ENCODE measurements at places on chromosomes 11 and 22.

GRCh38 chr11:101661559-101661958, 77.8 kb upstream of the TRPC6 start:
- no peak for DNase-seq

DNA sequence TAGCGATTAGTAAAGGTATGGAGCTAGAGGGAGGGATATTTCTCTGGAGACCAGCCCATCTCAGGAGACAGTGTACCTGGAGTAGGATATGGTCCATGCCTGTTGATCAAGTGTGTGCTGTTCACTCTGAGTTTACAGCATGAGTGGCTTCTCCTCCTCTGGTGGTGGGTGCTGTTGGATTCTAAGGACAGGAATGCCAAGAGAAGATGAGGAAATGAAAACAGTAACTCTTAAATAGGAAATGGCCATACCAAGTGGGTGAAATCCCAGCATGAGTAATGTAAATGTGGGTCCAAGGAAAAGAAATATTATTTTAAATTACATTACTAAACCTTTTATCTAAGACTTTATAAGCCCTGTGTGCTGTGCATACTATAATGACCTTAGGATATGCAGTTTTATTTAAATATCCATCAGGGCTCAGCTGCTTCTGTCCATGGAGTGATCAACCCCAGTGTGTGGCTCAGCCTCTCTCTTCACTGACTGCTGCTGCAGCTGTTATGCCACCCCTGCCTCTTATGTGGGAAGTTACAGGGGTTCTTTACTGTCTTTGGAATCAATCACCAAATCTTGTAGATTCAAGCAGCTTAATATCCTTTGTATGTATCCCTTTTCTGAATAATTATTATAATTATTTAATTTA, 54.3 kb downstream of the FAT3 start:
- DNase-seq, result no peak

- DNase-seq, result no peak
Measured at GRCh38 chr22:25567251-25567675, 2.8 kb downstream of the GRK3 start.

DNA sequence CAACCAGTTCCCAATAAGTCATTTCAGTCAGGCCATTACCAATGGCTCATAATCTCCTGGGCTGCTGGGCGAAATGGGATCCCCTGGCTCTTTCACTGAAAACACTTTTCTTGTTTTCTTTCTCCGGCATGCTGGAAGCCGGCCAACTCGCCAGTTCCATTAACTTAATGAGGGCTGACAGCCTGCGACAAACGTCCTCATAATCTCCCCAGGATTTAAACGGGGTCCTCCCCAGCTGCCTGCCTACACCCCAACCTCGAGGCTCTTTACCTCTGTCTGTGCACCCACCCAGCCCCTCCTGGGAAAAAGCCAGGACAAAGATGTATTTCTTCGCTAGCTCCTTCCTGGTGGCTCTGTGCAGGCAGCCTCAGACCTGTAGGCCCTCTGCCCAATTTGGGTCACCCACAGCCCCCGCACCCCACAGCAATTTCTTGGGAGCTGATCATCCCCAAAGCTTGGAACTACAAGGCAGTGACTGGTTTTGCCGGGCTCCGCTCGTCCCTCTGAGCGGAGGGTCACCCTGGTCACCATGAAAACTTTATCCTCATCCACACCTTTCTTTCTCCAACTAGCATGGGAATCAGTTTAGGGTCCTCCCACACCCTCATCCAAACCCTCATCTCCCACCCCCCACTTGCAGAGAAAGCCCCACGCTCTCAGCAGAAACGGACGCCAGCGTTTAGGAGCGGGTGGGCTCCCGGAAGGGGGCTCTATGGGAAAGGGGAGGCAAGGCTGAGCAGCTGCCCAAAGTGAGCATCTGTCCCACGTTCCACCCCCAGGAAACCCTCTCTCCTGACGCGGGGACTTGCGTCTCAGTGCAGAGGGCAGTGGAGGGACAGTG, 51.1 kb upstream of the KCNQ1OT1 start:
- DNase-seq, result no peak

DNA sequence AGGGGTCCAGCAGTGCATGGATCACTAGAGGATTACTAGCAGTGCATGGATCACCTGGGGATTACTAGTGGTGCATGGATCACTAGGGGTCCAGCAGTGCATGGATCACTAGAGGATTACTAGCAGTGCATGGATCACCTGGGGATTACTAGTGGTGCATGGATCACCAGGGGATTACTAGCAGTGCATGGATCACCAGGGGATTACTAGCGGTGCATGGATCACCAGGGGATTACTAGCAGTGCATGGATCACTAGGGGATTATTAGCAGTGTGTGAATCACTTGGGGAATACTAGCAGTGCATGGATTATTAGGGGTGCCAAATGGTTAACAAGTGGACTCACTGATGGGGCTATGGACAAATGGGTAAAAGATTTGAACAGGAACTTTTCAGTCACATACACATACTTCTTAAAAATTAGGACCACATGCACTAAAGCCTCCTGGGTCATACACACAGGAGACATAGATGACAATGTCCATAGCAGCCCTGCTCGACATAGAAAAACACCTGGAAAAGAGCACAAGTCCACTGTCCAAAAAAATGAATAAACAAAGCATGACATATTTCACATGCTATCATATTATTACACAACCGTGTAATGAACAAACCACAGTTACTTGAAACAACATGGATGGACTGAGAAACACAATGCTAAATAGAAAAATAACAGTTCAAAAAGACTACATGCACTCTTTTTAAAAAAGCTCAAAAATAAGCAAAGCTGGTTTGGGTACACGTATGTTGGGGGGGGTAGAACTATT, 109.8 kb downstream of the CD44 start:
- no peak for DNase-seq

DNA sequence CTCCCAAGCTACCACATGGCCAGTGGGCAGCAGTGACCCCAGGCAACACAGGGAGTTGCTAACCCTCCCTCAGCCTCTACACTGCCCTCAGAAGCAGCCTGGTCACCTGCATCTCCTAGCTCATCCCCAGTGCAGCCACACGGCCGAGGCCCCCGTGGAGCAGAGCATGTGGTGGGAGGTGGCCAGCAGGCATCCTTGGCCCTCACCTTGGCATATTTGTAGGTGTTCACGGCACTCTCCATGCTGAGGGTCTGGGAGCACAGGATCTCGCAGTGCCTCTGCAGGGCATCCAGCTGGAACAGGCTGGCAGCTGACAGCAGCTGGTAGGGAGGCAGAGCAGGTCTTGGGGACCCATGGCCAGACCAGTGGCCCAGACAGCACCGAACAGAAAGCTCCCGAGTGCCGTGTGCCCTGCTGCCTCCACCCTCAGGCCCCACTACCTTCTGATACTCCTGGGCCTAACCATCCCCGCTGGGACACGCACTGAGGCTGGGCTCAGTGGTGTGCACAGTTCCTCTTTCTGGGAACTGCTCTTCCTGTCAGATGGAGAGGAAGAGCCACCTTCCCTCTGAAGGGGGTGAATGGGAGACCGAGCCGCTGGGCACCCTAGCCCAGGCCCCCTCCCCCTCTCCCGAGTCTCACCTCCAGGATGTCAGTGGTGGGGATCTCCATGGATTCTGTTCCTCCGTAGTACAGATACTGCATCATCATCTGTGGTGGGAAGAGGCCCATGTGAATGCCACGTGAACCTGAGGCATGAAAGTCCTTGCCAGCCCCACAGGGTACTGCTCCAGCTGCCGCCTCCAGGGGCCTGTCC, 48.8 kb downstream of the NAT10 start:
- DNase-seq, result no peak

DNA sequence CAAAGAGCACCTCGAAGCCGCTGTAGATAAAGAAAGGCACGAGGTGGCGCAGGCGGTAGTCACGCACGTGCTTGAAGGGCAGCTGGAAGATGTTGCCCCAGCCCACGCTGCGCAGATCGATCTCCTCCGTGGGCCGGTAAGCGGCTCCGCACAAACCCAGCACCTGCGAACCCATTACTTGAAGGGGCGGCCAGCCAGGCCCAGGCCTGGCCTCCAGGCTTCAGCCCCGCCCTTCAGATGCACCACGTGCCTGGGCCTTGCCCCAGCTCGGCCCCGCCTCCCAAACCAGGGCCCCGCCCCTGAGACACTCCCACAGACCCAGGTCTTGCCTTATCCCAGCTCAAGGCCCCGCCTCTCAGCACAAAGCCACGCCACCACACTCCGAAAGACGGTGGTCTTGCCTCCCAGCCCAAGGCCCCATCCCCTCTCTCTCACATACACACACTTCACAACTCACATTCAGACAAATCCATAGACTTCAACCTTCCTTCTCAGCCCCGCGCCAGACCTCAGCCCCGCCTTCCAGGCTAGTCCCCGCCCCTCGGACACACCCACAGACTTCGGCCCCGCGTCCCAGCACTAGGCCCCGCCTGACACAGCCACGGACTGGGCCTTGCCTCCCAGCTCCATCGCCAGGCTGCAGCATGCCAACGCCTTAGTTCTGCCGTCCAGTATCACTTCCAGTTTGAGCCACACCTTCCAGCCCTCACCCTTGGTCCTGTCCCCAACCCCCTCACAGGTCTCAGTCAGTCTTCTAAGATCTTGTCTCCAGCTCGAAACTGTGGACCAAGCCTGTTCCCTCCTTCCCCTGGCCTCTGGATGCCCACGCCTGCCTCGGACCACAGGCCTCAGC, 7.0 kb downstream of the UNC93B1 start:
- peak; percentile 25 for DNase-seq
